ENCODE measurements at places on chromosomes 6 and 20. TPM values are rescaled to one million over a fixed set of nuclear protein-coding genes. Genes with fewer than 3 reads are reported as not detected.

The RCAN2 gene
- 5.6 TPM for total RNA-seq

The OPN5 gene
- not detected for total RNA-seq

DNA sequence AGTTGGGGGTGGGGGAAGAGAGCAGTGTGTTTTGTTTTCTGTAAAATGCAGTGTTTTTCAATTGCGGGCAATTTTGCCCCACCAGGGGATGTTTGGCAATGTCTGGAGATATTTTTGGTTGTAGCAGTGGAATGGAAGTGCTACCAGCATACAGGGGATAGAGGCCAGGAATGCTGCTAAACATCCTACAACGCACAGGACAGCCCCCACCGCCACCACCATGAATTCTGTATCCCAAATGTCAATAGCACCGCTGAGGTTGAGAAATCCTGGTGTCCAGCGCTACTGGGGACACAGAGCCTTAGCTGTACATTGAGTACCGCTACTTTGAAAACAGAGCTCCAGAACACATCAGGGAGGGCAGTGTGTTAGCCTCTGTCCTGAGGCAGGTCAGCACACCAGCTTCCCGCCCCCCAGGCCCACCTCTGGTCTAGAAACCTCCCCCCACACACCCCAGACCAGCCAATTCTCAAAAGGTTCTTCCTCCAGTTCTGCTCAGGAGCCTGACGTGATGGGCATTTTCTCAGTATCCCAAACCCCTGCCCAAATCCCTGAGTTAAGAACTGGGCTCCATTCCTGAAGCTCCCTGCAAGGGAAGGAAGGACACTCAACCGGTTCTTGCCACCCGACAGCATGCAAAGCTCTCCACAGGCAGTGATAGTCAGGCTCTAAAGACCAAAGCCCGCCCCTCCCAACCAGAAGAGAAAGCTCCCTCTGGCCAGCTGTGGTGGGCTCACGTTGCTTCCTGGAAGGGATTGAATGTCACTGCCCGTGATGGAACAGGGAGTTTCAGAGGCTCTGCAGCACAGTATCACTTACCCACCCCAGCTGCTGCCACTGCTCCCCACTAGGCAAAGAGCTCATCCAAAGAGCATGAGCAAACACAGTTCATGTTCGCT lies 321.5 kb upstream of the JARID2 start:
- DNase-seq: no peak

DNA sequence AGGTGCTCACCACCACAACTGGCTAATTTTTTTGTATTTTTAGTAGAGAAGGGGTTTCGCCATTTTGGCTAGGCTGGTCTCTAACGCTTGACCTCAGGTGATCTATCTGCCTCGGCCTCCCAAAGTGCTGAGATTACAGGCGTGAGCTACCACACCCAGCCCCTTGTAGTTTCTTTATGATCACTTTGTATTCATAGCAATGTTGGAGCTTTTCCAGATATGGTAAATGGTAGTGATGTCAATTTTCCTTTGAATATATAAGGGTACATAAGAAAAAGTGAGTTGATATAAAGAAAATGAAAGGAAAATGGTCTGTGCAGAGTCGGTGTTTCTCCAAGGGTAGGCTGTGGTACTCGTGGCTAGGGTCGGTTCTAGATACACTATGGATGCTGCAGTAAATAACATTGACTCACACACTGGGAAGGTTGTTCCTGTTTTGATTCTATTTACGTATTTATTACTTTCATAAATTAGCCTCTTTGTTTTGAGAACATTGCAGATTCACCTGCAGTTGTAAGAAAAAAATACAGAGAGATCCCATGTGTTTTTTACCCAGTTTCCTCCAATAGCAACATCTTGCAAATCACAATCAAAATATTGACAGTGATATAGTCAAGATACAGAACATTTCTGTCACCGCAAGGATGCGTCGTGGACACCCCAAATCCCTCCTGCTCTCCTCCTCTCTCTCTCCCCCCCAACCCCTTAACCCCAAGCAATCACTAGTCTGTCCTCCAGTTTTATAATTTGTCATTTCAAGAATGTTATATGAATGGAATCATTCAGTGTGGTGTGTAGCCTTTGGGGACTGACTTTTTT lies 2.5 kb downstream of the ZNF831 start:
- DNase-seq: no peak

- DNase-seq: peak; percentile 69
These were observed 89.9 kb upstream of the SYNDIG1 start for GRCh38 chr20:24379484-24379927.
